ENCODE measurements at places on chromosomes 7 and 10.

GRCh38 chr10:99431190-99431760, 851 bp upstream of the GOT1 start:
- DNase-seq, result no peak

DNA sequence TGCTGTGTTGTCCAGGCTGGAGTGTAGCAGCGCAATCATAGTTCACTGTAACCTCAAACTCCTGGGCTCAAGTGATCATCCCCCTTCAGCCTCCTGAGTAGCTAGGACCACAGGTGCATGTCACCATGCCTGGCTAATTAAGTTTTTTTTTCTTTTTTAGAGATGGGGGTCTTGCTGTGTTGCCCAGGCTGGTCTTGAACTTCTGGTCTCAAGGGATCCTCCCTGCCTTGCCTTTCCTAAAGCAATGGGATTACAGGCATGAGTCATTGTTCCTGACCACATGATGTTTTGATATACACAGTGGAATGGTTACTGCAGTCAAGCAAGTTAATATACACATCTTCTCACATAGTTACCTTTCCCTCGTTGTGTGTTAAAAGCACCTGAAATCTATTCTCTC, 140.3 kb downstream of the GPR85 start:
- no peak for DNase-seq

- no peak for DNase-seq
These were observed 502.6 kb downstream of the NRG3 start for GRCh38 chr10:82377608-82378007.

DNA sequence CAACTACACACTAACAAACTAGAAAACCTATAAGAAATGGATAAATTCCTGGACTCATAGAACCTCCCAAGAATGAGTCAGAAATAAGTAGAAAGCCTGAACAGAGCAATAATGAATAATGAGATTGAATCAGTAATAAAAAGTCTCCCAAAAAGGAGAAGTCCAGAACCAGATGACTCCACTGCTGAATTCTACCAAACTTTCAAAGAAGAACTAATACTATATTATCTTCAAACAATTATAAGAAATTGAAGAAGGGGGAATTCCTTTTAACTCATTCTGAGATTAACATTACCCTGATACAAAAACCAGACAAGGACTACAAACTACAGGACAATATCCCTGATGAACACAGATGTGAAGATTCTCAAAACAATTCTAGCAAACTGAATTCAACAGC, 47.8 kb upstream of the CDK6 start:
- no peak for DNase-seq

DNA sequence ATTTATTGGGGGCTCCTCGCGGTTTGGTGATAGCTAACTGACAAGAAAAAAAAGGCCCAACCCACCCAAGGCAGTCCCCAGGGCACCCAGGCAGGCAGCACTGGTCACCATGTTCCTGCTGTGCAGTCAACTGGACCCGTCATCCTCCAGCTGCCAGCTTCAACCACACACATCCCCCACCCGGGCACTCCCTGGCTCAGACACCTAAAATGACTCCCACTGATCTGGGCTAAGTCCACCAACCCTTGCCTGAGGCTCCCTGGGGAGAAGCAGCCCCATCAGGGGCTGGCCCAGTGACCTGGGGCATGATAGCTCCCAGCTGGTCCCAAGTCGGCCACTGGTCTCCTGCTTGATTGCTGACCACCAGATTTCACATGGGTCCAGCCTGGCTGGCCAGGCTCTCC, 161.8 kb downstream of the NRF1 start:
- DNase-seq, result no peak

GRCh38 chr10:52410916-52411315, 96.8 kb downstream of the DKK1 start:
- no peak for DNase-seq

DNA sequence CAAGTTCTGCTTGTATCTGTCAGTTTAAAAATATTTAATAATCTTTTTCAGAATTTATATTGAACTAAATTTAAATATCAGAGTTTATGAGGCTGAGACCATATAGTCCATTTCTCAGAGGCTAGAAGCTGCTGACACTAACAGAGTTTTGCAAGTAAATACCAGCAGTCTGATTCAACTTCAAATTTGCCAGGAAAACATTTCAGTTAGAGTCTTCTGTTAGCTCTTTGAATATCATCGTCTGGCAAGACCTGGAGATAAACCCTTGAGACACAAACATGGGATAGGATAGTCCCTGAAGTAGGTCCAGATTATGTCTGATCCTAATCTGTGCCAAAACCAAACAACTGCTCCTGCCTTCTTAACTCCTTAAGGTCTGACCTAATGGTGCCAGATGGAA, 472.8 kb upstream of the STEAP1 start:
- DNase-seq, result no peak

- DNase-seq, result no peak
These were observed 15.6 kb upstream of the CRHR2 start for GRCh38 chr7:30697719-30698460.

GRCh38 chr7:26199301-26200037, 1.1 kb downstream of the HNRNPA2B1 start:
- no peak for DNase-seq

GRCh38 chr10:90437452-90437851, 420.4 kb downstream of the HTR7 start:
- no peak for DNase-seq

DNA sequence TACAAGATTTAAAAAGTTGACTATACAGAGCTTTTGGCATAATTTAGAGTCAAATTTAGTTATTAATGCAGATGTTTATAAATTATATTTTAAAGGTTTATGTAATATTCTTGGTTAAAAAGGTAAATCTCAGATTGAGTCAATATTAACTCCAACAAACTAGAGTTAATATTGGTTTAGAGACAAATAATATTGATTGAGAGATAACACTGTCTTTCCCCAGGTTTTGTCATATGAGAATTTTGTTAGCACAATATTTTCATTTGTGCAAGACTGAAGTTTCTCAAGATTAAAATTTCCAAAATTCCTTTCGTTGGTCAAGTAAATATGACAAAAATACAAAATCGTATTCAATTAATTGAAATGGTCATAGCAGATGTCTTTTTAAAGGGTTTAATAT, 12.9 kb upstream of the AKR1D1 start:
- DNase-seq, result no peak

DNA sequence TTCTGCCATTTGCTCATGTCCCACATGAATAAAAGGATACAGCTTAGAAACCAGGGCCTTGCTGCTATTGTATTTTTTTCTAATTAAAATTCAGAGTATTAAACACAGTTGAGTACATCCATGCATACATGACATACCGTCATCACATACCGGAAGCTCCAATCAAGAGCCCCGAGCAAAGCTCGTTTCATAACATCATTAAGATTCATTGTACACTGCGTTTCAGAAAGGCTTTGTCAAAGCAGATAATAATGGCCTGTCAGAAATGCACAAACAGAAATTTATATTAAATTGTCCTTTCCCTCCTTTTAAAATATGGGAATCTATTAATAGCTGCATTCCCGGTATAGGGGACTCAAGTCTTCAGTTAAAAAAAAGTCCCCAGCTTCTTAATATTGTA, 103.4 kb downstream of the PRTFDC1 start:
- no peak for DNase-seq

- DNase-seq, result no peak
These were observed 42.8 kb upstream of the FIGNL1 start for GRCh38 chr7:50492770-50493519.

DNA sequence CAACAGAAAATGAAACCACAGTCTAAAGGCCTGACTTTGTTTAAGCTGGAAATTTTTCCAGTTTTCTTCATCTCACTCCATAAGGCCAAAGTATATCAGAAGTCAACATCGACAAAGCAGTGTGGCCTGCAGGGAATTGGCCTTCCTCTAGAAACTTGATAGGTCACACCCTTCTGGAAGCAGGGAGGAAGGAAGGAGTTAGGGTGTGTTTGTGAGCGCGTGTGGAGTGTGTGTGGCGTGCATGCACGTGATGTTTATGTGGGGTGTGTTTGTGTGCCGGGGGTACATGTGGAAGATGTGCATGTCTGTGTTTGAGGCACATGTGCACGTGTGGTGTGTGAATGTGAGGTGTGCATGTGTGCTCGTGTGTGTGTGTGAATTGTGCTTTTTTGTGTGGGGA, 28.6 kb downstream of the ZC3HAV1 start:
- no peak for DNase-seq

GRCh38 chr7:101308245-101309085, 13.1 kb downstream of the IFT22 start:
- peak; percentile 11 for DNase-seq

GRCh38 chr7:5395246-5395645, 28.4 kb downstream of the TNRC18 start:
- no peak for DNase-seq

GRCh38 chr7:47100817-47101435, 481.0 kb downstream of the TNS3 start:
- DNase-seq, result peak; percentile 33

DNA sequence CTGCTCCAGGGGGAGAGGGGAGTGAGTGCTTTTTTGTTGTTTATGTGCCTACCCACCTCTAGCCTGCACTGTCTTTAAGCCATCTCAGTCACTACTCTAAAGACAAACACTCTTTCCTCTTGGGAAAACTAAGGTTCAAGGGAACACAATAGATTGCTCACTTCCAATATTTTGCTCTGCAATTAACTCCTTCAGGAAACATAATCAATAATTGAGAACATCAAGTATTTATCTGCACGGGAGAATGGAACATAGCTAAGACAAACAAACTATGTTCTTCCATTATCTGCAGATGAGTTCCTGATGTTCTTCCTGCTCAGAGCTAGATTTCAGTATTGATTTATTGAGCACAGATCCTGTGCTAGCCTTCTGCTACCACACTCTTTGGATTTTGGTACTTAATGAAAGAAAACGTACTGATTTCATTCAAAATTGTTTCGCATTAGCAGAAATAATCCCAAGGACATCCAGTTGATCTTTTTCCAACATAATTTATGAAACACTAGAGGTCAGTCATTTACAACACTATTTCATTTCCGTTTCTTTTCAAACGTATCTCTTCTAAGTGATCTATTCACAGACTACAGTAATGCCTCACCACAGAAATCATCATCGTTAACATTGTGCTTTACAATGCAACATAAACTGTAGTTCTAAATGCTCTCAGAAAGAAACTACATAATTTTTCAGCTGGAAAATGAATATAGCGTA, 8.3 kb downstream of the NEBL start:
- DNase-seq, result no peak

- peak; percentile 30 for DNase-seq
These were observed 1066.3 kb downstream of the CNTNAP2 start for GRCh38 chr7:147182874-147183273.

- DNase-seq, result no peak
These were observed 715.2 kb upstream of the GRM3 start for GRCh38 chr7:85928500-85928899.
